Urinary bladder (tissue), 4 donors: ENCODE measurements at places on chromosomes 4 and X. TPM values are rescaled to one million over a fixed set of nuclear protein-coding genes. Genes with fewer than 3 reads are reported as not detected.

Gene HERC6
- 10.0 TPM for total RNA-seq

Gene MAGED4
- 2.4 TPM for total RNA-seq

GRCh38 chr4:17328141-17328815, 183.6 kb downstream of the QDPR start:
- DNase-seq: no peak

- no peak for DNase-seq
These were observed 2.7 kb downstream of the SCML2 start for GRCh38 chrX:18351784-18352183.

DNA sequence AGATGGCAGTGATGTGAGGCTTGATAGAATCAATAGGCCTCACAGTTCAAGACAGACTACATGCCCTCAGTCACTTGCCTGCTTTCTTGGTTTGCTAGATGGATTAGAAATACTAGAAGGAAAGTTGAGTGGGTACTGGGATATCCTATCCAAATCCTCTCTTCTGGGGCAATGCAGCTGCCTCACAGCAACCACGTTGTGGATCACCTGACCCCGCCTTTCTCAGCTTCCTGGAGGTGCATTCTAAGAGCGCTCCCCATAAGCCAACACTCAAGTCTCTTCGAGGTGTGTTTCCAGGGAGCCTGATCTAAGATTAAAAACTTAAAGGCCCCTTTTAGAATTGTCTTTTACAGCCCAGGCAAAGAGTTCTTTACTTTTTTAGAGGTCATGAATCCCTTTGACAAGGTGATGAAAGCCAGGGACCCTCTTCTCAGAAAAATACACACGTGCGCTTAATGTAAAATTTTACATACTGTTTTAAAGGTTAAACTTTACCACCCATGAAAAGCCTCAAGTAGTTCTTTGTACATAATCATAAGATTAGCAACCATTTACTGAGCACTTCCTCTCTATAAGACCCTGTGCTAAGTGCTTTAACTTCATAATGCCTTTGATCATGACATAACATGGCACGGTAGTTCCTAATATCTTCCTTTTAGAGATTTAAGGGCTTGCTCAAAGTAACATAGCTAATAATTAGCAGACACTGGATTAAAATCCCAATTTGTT, 840 bp upstream of the RPL34 start:
- DNase-seq: no peak

GRCh38 chr4:14125375-14126129, 498.0 kb upstream of the BOD1L1 start:
- DNase-seq: no peak

- DNase-seq: no peak
These were observed 975.4 kb upstream of the NDST4 start for GRCh38 chr4:116088771-116089170.

DNA sequence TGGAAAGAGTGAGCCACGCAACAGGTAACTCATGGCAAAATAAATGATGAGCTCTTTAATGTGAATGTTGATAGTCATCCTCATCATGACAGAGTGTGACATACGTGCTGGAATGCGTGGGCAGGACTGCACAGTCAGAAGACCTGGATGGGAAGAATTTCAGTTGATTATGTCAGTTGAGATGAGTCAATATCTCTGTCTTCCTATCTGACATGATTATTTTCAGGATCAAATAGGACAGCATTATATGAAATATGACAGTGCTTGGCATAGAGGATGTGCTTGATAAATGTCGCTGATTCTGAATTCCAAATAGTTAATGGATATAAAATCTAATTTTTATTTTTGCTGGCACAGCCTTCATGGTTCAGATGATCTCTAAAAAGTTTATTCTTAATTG, 95.1 kb downstream of the IL15 start:
- no peak for DNase-seq

GRCh38 chr4:112840061-112840460, 203.1 kb downstream of the LARP7 start:
- no peak for DNase-seq

GRCh38 chr4:128603081-128603480, 206.4 kb upstream of the JADE1 start:
- no peak for DNase-seq

GRCh38 chrX:44996277-44996676, 123.3 kb downstream of the KDM6A start:
- DNase-seq: no peak

DNA sequence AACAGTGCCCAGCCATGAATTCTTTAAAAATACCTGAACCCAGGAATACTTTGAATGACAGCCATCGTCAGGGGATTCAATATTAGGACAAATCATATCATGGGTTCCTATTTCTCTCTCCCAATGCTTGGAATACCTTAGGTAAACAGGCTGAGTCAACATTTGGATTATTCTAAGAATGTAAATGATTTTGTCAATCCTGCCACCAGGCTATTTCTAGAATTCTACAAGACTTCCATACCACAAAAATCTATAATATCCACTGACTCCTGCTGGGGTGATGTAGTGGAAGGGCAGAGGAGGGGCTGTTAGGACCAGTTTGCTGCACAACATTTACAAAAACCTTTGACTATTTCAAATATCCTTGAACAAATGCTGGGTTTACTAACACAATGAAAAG, 65.2 kb downstream of the IGFBP7 start:
- DNase-seq: no peak

DNA sequence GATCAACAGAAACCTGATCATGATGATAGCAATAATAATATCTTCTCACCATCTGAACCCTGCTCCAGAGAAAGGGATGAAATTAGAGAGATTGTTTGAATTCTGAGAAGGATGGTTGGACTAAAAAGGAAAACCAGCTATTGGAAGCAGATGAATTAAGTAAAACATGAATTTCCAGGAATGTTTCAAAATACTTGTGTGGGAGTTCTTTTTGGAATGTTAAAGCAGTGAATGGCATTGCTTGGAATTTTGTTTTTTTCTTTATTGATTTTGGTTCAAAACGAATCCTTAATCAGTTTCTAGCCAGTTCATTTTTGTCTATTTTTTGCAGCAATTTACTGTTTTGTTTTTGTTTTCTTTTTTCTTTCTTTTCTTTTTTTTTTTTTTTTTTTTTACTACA, 150.3 kb downstream of the NHS start:
- DNase-seq: no peak

DNA sequence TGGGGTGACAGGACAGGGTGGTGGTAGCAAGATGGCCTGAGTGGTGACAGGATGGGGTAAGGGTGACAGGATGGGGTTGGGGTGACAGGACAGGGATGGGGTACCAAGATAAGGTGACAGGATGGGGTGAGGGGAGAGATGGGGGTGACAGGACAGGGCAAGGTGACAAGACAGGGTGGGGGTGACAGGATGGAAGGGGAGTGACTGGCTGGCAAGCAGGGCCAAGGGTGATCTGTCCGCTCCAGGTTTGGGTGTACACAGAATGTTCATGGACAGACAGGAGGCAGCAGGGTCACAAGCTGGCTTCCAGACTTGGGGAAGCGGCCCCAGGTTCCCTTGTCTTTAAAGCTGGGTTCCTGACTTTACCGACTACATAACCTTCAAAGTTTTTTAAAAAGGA, 23.3 kb downstream of the RNF212 start:
- DNase-seq: no peak

GRCh38 chr4:100945789-100946188, 401.5 kb downstream of the PPP3CA start:
- DNase-seq: no peak
